Activated CD4-positive, alpha-beta T cell treated with anti-CD3 and anti-CD28 coated beads, Interleukin-2, Interleukin-6, amounts not matched to agents 100 ng/mL and 50 ng/mL, durations not matched to agents 16 hours and 8 hours (primary cell): ENCODE measurements at places on chromosomes 2 and 18.
A peak's percentile ranks its signal among the peaks of the same experiment; 100 is the strongest.

GRCh38 chr2:67453310-67453709 is 56.2 kb downstream of the ETAA1 start:
- DNase-seq = no peak

- DNase-seq = no peak
Observed at GRCh38 chr2:116269040-116269439, 1545.5 kb upstream of the DDX18 start.

DNA sequence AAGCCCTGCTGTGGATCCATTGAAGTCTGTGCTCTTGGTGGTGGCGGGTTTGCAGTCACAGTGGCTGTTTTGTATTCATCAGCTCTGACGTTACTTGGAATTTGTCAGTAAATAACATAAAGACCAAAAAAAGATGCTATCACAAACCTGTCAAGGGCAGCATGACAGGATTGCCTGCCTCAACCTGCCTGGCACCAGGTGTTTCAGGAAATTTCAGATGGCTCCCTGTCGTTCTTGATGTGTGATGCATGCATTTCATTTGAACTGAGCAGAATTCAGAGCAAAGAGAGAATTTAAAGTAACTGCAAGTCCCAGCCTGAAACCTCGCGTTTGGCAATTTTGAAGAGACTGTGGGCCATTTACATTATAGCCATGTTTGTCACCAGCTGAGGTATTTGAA is 50.3 kb upstream of the EPC2 start:
- DNase-seq = no peak

DNA sequence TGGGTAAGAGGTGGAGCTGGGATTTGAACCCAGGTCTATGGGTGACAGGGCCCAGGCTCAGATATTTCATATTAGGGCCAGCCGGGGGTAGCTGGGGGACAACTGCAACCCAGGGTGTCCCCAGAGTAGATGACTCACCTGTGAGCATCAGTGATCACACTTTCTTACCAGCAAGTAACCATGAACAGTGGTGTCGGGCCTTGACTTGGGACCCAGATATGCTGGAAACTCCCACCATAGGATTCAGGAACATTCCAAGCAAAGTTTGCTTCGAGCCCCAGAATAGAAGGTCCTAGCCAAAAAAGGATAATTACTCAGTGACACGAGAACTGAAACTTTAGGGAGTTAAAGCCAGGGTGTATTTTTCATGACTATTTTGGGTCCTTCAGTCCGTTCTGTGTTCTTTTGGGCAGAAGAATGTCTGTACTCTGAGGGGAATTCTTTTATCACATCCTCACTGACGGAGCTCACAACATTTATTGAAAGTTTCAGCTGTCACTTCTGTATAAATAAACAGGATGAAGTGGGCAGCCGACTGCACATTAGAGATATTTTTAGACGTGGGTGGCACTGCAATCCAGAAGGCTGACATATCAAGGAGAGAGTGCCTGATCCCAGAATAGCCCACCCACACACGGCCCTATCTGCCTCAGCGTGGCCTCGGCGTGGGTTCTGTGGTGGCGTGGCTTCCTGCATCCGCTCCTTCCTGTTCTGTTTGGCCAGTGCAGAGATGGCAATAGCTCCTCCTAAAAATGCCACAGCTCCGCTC is 45.6 kb downstream of the RAMP1 start:
- peak; percentile 34 for DNase-seq

- DNase-seq = no peak
Observed at GRCh38 chr2:41910126-41910525, 137.7 kb upstream of the PKDCC start.

- no peak for DNase-seq
Observed at GRCh38 chr2:8501061-8501720, 180.7 kb upstream of the ID2 start.

DNA sequence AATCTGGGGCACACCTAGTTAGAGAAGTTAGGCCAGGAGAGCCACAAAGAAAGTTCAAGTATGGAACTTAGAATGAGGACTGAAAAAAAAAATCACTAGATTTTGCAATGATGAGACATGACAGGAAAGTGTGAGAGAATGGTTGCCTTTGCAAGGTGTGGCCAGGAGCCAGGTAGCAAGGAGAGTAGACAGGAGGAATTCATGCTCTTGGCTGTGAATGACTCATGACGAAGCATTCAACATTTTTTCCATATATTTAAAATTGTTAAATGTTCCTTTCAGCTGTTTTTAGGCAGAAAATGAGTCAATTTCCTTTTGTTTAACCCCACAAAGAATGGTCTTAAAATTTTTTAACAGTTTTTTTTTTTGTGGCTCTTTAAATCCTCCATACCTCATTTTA is 636.9 kb downstream of the PLCL1 start:
- no peak for DNase-seq

- peak; percentile 41 for DNase-seq
Observed at GRCh38 chr2:112182581-112183034, 44.4 kb downstream of the FBLN7 start.

DNA sequence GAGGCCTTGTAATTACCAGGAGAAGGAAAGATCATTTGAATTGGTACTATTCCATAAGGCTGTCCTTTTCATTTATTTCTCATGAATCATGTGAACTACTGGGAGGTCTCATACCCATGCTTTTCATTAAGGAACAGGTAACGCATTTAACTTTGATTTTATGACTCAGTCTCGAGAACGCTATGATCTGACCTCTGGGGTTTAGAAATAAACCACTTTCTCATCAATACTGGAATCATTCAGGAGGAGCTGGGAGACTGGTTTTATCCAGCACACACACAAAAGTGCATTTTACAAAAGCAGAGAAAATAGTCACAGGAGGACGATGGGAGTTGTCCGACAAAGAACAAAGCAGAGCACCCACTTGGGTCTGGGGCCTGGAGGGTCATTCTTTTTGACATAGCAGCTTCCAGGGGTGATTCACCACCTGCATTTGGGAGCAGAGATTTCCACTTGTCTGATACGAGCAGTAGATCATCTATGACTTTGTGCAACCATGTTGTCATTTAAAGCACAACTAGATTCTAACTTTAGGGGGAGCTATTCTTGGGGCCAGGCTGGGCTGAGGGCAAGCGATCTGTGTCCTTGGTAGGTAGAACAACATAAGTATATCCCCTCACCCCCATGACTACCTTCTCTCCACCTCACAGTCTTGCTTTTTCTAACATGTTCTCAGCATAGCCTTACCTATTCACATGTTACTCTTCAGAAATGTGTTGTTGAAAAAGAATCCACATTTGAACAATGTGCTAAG is 95.9 kb upstream of the SCG2 start:
- no peak for DNase-seq

- DNase-seq = no peak
Observed at GRCh38 chr2:85692039-85692645, 2.0 kb upstream of the GNLY start.

- peak; percentile 81 for DNase-seq
Observed at GRCh38 chr2:127398239-127398590, 10.4 kb upstream of the MAP3K2 start.

DNA sequence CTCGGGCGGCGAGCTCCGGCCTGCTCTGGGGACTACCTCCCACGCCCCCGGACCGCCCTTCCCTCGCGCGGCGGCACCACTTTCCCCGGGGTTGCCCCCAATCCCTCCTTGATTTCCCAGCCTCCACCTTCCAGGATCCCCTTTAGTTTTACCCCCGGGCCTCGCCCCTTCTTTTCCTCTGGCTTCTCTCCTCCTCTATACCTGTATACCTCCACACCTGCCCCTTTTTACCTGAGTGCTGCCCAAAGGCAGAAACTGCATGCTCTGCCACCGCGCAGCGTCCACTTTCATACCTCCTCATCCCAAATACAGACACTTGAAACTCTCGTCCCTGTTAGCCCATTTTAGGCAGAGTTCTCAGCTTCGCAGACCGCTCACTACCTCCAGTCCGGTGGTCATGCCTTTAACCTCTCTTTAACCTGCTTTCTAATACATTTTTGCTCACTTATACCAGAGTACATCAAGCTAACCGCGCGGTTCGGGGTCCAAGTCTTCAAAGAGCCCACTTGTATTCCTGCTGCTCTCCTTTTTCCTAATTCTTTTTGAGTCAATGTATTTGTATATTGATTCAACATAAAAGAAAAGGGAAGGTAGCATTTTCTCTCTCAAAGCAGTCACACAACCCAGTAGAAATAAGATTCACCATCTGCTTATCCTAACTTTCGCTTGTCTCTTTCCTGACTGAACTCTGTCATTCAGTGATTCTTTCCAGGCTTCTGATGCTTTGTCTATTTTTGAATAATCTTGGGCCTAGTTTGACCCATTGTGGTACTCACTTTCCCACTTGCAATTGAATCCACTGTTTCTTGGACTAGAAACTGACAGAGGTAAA is 901 bp downstream of the SPOPL start:
- DNase-seq = no peak

- peak; percentile 51 for DNase-seq
Observed at GRCh38 chr2:84865181-84865783, 15.6 kb downstream of the TRABD2A start.

- DNase-seq = no peak
Observed at GRCh38 chr18:59915606-59916005, 15.8 kb downstream of the PMAIP1 start.

- no peak for DNase-seq
Observed at GRCh38 chr2:196278491-196278911, 107.1 kb upstream of the STK17B start.

DNA sequence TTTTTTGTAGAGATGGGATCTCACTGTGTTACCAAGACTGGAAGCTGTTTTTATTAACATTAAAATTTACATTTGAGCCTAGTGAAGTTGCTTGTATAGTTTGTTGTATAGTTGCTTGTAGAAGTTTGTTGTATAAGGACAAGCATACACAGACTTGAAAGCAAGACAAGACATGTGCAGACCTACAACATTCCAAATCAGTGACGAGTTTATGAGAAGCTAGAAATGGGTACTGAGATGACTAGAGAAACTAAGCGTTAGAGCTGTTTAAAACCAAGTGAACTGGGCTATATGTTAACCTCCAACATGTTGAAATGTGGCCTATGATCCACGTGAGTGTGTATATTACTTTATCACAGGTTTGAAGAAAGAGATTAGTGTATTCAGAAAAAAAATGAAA is 39.1 kb downstream of the ABCB11 start:
- DNase-seq = no peak

- no peak for DNase-seq
Observed at GRCh38 chr2:31038385-31038784, 99.9 kb downstream of the GALNT14 start.

DNA sequence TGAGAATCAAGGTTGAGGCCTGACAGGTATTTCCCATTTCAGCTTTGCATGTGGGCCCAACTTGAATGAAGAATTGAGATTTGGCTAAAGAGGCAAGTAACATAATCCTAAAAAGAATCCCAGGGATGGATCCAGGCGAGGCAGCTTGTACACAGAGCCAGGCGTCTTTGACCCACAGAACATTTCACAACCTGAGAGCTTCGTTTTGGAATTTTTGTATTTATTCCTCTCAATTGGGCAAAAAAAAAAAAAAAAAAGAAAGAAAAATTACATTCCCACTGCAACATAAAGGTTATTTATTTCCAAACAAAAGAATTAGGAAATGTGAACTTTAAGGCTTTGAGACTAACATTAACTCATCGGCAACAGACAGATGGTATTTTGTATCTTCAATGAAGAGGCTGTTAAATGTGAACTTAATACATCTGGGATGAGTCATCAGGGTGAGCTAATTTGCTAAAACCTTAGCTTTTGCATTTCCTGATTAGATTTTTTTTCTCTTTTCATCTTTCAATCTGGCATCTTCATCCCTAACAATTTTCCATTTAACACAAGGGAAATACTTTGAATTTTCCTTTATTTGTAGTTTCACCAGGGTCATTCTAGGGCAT is 478.5 kb upstream of the TNP1 start:
- no peak for DNase-seq

- DNase-seq = no peak
Observed at GRCh38 chr18:25334588-25334987, 17.4 kb downstream of the ZNF521 start.

DNA sequence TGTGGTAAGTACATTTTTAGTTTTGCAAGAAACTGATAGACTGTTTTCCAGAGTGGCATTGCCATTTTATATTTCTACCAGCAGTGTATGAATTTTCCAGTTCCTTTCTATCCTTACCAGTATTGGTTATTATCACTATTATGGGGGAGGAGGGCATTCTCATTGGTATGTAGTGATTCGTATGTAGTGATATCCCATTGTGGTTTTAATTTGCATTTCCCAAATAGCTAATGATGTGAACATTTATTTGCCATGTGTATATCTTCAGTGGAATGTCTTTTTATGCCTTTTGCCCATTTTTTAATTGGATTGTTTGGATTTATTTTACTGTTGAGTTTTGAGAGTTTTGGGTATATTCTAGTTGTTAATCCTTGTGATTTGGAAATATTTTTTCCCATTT is 16.9 kb downstream of the EIF5B start:
- DNase-seq = no peak

DNA sequence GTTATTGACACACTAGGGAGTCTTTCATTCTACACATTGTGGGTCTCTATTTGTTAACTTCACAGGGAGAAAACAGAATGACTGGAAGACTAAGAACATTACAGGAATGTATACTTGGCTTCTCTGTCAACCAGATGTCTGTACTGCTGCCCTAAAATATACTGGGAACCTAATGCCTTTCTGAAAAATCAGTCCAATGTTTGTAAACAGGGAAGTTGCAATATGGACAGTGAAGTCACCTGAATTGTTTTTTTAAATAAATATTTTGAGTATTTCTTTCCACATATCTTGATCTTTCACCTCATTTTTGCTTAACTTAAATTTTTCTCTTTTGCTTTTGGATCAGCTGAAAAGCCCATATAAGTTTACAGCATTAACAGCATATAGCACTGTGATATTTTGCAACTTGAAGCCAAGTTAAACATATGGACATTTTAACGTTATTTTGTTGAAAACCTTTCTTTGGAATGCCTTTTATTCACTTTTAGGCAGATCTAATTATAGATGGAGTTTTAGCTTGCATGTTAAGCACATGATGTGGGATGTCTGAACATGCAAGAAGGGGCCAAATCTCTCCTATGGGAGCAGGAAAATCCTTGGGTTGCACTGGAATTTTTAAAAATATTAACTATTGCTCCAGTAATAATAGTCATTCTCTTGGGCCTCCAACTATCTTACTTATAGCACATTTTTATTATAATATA is 137.7 kb upstream of the TWIST2 start:
- DNase-seq = no peak

GRCh38 chr2:37168217-37168981 is 11.6 kb upstream of the EIF2AK2 start:
- DNase-seq = peak; percentile 56

DNA sequence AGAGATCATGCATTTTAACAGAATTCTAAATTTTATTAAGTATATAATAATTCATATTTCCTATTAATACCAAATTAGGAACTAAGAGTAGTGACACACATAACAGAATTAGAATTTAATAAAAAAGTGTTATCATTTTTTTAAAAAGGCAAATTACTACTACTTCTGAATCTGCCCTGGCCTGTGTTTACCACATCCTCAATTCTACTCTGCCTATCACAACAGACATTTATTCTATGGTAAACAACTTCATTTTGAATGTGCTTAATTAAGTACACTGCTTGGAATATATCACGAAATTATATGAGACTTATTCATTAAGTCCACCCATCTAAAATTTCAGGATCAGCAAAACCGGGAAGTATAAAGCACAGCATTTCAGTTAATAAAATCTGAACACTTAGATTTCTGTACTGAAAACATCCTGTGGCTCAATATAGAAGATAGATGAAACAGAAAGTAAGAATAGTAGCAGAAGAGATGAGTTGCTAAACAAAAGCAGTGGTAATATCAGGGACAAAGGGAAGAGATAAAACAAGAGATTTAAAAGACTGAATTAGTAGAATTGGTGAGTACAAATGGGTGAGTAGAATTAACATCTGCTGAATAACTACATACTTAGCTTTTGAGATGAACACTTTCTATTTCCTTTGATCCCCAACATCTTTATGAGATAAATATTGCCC is 3.7 kb downstream of the SMC6 start:
- no peak for DNase-seq
